ENCODE measurements at places on chromosomes 2 and 18.
A peak's percentile ranks its signal among the peaks of the same experiment; 100 is the strongest.

DNA sequence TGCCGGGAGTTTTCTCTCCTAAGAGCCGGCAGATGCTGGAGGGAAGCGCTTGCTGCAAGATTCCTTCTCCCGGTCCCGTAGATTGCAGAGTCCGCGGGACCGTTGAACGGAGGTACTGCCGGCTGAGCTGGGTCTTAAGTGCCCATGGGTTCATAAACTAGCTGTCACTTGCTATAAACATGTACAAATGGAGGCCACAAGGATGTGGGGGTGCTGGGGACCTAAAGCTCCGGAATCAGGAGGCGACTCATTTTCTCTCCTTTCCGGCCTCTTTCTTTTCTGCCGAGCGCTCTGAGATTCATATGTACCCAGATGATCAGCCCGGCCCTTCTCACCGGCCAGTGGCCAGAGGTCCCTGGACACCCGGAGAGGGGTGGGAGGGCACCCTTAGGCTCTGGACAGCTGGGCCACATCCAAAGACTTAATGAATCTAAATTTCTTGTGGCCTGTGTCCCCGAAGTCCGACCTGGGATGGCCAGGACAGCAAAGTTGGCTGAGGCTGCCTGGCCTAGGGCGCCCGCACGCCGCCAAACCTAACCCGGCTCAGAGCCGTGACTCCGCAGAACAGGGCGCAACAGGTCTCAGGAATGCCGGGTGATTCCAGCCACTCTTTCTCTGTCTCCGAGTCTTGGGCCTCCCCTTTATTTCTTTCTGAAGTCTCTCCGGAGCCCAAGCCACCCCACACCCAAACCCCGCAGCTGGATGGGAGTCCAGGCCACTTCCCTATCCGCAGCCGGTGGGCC lies 2.4 kb upstream of the PAX3 start:
- DNase-seq = no peak

GRCh38 chr2:70124983-70125480 lies 37.8 kb downstream of the PCBP1 start:
- no peak for DNase-seq

DNA sequence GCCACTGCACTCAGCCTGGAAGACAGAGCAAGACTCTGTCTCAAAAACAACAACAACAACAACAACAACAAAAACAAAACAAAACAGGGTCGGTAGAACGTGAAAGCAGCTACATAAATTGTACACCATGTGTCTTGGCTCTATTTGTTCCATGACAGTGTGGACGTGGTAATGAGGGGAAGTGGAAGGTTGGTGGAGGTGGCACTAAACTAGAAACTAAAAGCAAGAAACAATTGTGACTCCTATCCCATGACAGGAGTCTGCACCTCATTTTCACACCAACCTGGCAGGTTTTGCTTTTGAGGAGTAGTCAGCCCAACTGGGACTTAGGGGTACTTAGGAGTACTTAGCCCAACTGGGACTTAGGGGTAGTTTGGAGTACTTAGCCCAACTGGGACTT lies 62.5 kb upstream of the MRPS9 start:
- no peak for DNase-seq

- DNase-seq = no peak
Measured at GRCh38 chr2:159133797-159134196, 152.7 kb downstream of the WDSUB1 start.

DNA sequence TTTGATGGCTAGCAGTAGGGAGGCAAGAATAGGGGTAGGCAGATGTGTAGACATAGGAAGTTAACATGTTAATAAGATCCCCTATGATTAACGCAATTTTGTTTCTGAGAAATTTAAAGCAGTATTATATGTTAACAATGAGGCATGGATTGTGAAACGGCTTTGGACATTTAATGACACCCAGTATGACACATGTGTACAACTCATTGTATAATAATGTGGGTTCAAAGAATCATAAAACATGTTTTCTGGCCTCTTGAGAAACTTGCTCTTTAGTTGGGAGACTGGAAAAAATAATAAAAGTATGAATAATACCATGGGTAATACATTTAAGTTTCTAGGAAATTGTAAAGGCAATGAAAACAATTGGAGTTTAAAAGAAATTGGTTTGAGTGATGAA lies 332.1 kb upstream of the CDH20 start:
- DNase-seq = no peak

- DNase-seq = no peak
Measured at GRCh38 chr2:27844821-27845255, 45.3 kb downstream of the RBKS start.

- DNase-seq = no peak
Measured at GRCh38 chr2:45567288-45567963, 43.6 kb downstream of the SRBD1 start.

- DNase-seq = no peak
Measured at GRCh38 chr2:236569573-236569973, at the start of gene ACKR3. TSS of gene ACKR3 (plus strand) at chr2:236569825. CDS start at chr2:236580466, 10,641 bp downstream.

DNA sequence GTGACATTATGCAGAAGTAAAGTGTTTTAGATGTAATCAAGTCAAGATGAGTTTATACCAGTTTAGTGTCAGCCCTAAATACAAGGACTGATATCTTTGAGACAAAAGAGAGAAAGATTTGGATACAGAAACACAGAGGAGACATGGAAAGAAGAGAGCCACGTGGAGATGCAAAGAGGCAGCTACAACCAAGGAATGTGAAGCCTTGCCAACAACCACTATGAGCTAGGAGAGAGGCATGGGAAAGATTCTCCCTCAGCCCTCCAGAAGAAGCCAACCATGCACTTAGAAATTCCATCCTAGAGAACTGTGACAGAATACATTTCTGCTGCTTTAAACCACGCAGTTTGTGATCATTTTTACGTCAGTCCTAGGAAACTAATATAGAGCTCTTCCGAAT lies 217.2 kb downstream of the DOK6 start:
- no peak for DNase-seq

- DNase-seq = no peak
Measured at GRCh38 chr2:235411905-235412485, 81.8 kb upstream of the AGAP1 start.

GRCh38 chr2:128090945-128091725 lies at the start of gene UGGT1:
TSS of gene UGGT1 (plus strand) at chr2:128091200. CDS start at chr2:128091358, 158 bp downstream.
- peak; percentile 87 for DNase-seq

DNA sequence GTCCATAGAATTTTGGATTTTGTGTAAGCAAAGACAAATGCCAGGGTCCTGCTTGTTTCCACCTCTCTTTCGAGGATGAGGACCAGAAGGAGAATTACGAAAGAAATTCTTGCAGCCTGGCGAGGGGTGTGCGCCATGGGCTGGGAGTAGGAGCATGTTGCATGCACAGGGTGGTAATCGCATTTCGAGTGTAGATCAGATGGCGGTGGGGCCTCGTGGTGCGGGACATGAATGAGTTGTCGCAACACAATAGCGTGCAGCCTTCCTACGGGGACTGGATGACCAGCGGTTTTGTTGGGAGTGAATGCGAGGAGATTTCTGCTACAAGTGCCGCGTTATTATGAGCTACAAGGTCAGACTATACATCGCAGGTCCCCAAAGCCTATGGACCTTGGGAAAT lies 4.2 kb upstream of the EN1 start:
- no peak for DNase-seq

GRCh38 chr18:11324956-11325882 lies 175.8 kb upstream of the PIEZO2 start:
- no peak for DNase-seq

GRCh38 chr18:36450264-36450663 lies 152.8 kb downstream of the FHOD3 start:
- DNase-seq = no peak

DNA sequence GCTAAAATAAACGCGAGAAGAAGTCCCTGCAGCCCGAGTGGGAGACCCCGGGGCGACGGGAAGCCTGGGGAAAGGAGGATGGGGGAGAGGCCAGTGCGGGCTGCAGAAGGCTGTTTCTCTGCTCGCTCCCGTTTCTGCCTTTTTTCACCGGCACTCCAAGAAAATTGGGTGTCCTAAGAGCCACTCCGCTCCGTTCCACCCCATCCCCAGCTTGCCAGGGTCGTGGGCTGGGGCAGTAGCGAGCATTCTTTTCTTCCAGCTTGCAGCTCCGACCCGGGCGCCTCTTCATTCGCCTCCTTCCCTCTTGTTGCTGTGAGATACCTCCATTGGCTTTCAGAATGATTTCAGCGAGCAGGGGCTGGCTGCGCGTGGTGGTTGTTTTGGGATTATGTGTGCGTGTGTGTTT lies 1.1 kb downstream of the HOXD3 start:
- no peak for DNase-seq

GRCh38 chr2:76491503-76491902 lies 780.8 kb upstream of the GCFC2 start:
- no peak for DNase-seq

DNA sequence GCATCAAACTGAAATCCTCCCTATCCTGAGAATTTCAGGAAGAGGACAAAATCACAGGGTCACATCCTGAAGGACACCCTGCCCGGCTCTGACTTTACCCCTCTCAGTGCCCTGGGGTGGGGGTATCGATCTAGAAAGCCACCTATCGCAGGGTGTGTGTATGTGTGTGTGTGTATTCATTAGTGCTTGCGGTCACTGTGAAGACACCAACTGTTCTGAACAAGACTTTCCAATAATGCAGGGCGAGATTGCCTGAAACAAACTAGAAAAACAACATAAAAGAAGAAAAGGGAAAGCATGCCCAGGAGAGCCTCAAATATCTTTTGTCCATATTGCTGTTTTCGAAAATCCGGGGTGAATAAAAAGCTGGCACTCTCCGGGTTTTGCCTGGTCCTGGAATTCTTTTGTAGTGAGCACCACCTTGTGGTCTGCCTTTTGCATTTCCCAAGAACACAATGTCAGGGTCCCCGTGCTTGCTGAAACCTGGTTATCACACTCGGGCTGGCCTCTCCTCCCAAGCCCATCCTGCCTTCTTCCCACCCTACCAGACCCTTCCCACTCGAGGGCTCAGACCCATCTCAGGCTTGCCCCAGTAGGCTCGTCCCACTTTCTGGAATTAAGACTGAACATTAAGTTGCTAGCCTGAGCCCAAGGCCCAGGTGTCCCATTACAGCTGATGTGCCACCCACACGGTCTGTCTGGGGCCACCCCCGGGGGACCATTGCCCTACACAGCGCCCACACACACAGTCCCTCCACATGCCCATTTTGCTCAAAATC lies 25.0 kb upstream of the COPS8 start:
- no peak for DNase-seq

DNA sequence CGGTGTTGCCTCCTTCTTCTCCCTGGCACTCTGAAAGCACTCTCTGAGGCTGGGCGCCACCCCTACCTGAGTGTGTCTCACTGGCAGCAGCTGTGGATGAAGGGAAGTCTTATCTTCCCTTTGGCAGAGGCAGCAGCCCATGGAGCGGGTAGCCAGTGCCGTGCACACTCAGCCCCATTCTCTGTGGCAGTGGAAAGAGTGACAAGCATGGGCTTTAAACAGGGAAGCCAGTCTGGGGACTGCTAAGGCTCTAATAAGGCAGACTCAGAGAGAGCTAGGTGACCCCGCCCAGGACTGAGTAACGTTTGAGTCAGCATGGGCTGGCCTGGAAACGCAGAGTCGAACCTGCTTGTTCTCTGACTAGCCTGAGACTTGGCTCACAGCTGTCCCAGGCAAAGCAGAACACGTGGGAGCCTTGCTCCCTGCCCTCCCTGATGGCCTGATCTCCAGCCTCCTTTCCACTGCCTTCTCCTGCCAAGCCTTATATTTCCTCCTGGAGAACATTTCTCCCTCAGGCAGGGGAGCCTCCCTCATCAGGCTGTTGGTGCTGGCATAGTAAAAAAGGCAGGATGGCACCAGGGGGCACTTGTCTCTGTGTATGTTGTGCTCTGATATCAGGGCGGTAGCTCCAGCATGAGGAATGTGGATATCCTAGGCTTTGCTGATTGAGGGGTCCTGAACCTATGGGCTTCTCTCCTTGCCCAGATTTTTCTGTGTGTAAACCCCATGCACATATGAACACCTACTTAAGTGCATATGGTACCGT lies 93.9 kb upstream of the LGALSL start:
- no peak for DNase-seq

- DNase-seq = no peak
Measured at GRCh38 chr2:36351736-36352349, 3.7 kb upstream of the CRIM1 start.

DNA sequence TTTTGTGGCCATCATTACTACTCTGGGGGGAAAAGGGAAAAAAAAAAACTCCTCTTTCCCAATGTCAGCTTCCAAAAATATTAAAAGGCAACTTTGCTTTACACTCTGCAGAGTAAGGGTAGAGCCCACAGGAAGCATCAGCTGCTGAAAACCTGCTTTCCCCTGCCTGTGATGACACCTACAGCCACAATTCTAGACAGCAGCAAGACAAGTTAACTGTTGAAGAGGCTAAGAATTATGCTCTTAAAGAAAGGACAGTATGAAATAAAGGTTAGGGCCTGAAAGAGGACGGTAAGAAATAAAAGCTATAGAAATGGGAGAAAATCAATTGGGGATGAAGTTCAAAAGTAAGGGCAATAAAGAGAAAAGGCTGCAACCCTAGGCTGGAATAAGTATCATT lies 3.0 kb downstream of the PDE11A start:
- no peak for DNase-seq

- DNase-seq = no peak
Measured at GRCh38 chr2:215654148-215654819, 218.4 kb upstream of the FN1 start.

DNA sequence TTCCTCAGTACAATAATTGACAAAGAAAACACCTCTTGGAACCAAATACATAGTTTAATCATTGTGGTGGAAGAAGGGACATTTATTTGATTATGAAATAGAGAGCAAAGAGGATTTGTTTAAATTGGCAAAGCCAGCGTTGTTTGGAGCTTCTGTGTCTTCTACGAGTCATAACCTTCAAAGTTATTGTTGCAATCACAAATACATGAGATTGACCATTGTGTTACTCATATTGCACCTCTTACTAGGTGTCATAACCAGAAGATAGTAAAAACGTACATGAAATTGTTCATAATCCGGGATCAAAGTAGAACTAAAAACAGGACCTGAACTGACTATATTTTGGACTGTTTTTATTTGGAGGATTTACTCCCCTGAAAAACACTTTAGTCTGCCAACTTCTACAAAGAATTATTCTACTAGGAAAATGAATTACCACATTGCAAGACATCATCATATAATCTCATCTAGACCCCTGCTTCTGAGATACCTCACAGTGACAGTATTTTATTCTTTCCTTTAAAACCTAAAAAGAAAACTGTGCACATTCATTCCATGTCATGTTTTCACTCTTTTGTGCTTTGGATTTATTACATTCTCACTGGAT lies 151.7 kb upstream of the KLF7 start:
- DNase-seq = no peak

- DNase-seq = no peak
Measured at GRCh38 chr2:181253438-181253837, 203.7 kb upstream of the ITGA4 start.

- DNase-seq = no peak
Measured at GRCh38 chr18:74288041-74288440, 3.7 kb downstream of the CYB5A start.

DNA sequence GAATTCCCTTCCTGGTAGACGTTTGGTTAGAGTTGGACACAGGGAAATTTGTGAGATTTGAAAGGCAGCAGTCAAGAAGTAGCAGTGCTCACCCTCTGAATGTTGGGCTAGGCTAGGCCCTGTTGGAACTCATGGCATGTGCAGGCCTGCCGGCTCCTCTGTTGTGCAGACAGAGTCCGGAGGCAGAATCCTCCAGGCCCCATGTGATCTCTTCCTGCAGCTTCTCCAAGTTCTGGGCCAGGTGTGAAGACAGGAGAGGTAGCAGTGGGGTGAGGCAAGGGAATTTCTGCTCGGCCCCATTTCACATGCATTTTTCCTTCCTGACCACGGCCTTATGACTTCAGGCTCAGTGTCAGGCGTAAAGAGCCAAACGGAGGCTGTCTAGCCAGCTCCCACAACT lies 36.9 kb upstream of the RAB31 start:
- no peak for DNase-seq

GRCh38 chr2:189683348-189683747 lies 8.9 kb downstream of the ANKAR start:
- DNase-seq = no peak
